ENCODE measurements at places on chromosomes 12 and 14. TPM values are rescaled to one million over a fixed set of nuclear protein-coding genes. Genes with fewer than 3 reads are reported as not detected.
A peak's percentile ranks its signal among the peaks of the same experiment; 100 is the strongest.

The ALDH6A1 gene
- 22.4 TPM for total RNA-seq

The MANSC1 gene
- total RNA-seq = 9.9 TPM

DNA sequence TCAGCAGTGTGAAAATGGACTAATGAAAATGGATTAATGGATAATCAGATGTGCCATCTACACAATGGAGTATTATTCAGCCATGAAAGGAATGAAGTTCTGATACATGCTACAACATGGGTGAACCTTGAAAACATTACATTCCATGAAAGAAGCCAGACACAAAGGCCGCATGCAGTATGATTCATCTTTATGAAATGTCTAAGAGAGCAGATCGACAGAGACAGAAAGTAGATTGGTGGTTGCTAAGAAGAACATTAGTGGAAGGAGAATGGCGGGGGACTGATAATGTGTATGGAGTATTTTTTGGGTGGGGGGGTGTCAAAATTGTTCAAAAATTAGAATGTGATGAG lies 47.3 kb downstream of the PRKAB1 start:
- peak; percentile 25 for DNase-seq

The LIN7A gene
- not detected for total RNA-seq

GRCh38 chr14:50082308-50082742 lies 34.0 kb downstream of the VCPKMT start:
- DNase-seq = no peak

DNA sequence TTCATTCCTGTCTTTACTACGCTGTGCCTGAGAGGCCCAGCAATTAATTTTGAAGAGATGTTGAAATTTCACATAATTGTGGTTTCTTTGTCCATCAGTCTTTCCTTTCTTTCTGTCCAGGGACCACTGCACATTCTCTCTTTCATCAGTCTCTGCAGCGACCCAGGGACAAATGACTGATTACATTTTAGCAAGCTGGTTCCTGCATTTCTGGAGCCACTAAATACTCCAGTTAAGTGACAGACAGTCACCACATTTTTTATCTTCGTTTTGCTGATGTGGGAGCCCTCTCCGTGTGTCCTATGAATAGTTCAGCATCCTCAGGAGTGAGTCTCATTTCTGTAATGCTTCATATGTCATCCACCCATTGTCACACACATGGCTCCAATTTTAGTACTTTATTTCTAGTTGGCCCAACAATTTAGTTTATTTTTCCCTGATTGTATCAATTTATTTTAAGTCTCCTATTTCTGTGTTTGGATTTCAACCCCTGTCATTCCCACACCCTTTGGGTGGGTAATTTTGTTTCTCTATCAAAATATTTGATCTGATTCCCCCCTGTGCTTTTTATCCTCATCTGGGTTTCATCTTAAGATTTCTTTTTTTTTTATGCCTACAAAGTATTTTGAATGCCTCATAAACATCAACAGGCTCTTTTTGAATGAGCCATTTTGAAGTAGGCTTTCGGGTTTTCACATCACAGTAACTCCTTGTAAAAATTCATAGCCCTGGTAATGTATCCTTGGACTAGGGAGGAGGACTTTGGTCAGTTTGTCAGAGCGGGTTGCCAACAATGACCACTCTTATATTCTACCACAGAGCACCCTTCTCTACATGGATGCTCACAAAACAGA lies 1196.5 kb downstream of the GALC start:
- DNase-seq = no peak

The SCN8A gene
- 2.1 TPM for total RNA-seq

DNA sequence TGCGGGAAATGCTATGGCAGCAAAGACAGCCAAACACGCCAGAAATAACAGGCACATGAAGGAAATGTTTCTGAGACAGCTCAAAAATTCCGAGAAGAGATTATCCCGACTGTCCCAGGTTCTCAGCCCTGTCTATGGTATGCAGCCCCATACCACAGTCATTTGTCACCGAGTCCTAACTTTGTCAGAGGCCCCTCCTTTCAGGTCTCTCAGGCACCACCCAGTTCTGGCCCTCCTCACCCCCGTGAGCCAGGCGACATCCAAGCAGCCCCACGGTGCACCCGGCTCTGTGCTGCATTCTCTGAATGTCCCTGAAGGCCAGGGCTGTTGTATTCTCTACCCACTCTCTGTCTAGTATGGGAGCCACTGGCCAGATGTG lies 24.0 kb downstream of the SSH1 start:
- peak; percentile 75 for DNase-seq

- no peak for DNase-seq
These were observed 82.3 kb upstream of the CDKN3 start for GRCh38 chr14:54314365-54315104.

The C12orf50 gene
- total RNA-seq = not detected

The KLHDC1 gene
- 0.52 TPM for total RNA-seq

GRCh38 chr14:42665083-42665482 lies 1058.4 kb downstream of the LRFN5 start:
- peak; percentile 24 for DNase-seq

The SMIM10L1 gene
- total RNA-seq = 10.9 TPM

GRCh38 chr14:23056956-23057756 lies at the start of gene CDH24:
TSS of gene CDH24 (minus strand) at chr14:23057520. CDS start at chr14:23055733, 1,787 bp downstream.
- DNase-seq = peak; percentile 72

The LRRC10 gene
- not detected for total RNA-seq

DNA sequence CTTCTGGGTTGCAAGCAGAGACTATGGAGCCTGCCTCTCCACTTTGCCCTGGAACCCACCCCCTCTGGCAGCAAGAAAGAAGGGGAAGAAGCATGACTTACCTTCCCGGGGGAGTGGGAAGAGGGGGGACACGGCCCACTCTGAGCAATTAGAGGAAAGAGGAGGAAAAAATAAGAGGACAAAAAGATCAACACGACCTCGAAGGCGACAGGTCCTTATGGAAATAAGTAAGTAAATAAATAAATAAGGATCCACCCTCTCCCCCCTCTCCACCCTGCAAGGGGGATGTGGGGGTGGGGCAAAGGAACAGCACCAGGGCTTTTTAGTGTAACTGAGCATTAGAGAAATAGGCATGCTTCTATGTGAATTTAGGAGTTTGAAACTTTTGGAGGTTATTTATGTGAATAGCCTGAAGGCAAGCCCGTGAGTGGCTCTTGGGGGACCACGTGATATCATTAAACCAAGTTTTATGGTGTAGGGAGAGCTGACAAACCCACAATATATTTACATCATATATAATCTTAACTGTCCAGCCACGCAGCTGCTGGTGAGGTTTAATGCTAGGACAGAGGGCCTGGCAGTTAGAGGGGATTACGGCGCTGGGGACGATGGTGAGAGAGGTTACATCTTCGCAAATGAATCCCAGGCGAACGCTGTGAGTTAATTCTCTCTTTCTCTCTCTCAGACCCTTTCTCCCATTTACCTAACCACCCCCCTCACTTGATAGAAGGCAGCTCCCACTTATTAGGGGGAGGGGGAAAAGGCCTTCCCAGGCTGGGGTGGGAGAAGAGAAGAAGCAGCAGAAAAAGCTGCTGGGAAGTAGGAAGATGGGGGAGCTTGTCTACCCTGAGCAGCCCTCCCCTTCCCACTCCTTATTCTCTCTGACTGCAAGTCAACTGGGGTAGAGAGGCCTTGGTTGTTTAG lies 4.8 kb downstream of the HOXC5 start:
- no peak for DNase-seq

The PLCZ1 gene
- not detected for total RNA-seq

The FZD10 gene
- 0.15 TPM for total RNA-seq

The GLI1 gene
- total RNA-seq = not detected

- DNase-seq = no peak
These were observed 14.4 kb downstream of the NEUROD4 start for GRCh38 chr12:55034218-55034617.

DNA sequence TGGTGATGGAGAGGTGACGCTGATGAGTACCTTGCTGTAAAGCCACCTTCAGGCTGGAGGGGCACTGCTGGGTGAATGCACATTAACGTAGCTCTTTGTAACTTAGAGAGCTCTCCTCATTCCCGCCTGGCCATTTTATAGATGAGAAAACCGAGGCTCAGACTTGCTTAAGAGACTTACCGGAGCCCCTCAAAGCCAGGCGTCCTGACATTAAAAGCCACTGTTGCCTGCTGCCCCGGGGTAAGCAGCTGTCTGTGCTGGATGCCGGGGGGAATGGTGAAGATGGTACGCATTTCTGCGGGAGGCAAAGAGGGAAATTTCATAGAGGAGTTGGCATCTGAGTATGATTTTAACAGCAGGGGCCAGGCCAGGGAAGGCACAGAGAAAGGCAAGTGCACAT lies 49.6 kb upstream of the VRK1 start:
- no peak for DNase-seq

DNA sequence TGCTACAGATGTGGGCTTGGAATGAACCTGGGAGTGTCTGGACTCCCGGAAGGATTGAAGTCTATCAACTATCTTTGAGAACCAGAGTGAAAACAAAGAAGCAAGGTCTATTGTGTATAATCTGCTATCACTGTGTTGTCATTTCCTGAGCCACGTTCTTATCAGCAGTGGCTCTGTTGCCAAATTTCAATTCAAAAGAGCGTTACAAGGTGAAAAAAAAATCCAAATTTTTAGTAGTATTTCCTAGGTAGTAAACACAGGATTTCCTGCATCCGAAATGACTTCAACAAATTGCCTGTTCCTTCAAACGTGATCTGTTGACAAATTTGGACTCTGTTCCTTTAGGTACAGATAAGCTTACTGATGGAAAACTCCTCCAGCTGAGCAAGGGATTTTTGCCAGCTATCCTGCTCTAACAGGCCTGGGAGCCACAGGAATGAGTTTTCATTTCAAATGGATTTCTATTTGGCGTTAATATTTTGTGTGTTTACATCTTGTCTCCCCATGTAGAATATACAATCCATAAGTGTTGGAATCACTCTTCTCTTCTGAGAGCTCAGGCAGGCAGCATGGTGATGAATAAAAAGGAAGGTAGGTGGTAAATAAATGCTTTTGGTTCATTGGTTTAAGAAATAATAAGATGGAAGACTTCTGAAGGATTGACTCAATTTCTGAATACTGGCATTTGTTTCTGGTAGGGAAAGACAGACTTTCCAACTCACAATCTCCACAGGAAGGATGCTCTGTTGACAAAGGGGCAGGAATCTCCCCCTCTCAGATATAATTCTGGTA lies 58.5 kb downstream of the GPR135 start:
- DNase-seq = no peak

The R3HDM2 gene
- 64.8 TPM for total RNA-seq

The MFAP5 gene
- total RNA-seq = 0.64 TPM

- DNase-seq = no peak
These were observed 753 bp upstream of the ATP5MC2 start for GRCh38 chr12:53676656-53677015.

The RNASE3 gene
- total RNA-seq = not detected

DNA sequence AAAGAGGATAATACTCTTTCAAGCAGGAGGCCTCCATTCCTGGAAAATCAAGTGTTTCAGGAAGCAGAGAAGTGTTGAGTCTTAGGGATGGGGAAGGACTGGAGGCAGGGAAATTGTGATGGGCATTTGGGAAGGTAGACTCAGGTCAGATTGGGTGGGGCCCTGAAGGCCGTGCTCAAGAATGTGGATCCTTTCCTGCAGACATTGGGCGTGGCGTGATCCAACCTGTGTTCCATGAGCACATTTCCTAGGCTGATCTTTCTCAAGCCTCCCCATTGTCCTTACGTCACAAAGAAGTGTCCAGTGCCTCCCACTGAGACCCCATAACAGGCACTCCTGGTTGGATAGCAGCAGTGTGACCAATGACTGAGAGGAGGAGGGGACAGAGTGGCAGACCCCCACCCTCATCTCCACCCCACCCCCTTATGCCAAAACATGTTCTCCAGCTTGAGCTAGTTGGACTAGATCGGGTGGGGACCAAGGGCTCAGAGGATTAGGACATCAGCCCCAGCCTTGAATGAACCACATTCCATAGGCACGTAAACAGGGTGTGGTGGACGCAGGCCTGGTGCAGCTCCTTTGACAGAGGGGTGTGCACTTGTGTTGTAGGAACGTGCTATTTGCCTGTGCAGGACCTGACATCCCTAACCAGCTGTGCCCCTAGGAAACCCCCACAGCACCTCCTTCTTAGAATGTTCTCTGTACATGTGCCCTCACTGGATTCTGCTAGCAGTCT lies 76.8 kb downstream of the TTC9 start:
- DNase-seq = peak; percentile 24

The KLRC3 gene
- total RNA-seq = 2.3 TPM

The ACAD10 gene
- 31.0 TPM for total RNA-seq

- no peak for DNase-seq
These were observed 28.8 kb downstream of the GDF11 start for GRCh38 chr12:55771736-55772135.

The ACOT4 gene
- total RNA-seq = not detected

- DNase-seq = peak; percentile 20
These were observed 146.4 kb downstream of the EMP1 start for GRCh38 chr12:13342971-13343370.

DNA sequence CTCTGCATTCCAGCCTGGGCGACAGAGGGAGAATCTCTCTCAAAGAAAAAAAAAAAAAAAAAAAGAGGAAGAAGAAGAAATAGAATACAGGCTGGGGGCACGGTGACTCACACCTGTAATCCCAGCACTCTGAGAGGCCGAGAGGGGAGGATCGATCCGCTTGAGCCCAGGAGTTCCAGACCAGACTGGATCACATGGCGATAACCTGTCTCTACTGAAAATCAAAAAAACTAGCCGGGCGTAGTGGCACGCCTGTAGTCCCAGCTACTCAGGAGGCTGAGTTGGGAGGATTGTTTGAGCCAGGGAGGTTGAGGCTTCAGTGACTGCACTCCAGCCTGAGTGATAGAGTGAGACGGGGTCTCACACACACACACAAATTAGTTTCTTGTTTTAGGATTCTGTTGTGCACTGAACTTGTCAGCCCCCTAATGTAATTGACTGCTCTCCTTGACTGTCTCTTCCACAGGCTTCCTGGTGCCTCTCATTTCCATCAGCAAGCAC lies 963 bp upstream of the TINF2 start:
- DNase-seq = peak; percentile 47

- peak; percentile 61 for DNase-seq
These were observed 24.8 kb downstream of the NUAK1 start for GRCh38 chr12:106113824-106114446.

The UBE3B gene
- total RNA-seq = 40.0 TPM

DNA sequence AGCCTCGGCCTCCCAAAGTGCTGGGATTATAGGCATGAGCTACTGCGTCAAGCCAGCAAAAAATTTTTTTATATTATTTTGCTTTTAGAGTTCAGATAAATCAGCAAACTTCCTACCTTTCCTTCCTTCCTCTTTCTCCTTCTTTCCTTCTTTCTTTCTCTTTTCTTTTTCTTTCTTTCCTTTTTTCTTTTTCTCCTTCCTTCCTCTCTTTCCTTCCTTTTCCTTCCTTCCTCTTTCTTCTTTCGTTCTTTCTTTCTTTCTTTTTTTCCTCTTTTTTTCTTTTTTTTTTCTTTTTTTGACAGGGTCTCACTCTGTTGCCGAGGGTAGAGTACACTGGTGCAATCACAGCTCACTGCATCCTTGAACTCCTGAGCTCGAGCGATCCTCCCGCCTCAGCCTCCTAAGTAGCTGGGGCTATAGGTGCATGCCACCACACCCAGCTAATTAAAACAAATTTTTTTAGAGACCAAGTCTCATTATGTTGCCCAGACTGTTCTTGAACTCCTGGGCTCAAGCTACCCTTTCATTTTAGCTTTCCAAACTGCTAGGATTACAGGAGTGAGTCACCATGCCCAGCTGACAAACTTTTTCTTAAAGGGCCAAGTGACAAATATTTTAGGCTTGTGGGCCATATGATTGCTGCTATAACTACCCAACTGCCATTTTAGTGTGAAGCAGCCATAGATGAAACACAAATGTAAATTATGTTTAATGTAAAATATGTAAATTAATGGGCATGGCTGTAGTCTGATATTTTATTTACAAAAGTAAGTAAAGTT lies 7.1 kb upstream of the WASHC4 start:
- DNase-seq = peak; percentile 61

The LALBA gene
- not detected for total RNA-seq

- no peak for DNase-seq
These were observed 33.7 kb downstream of the NRDE2 start for GRCh38 chr14:90297876-90298629.
